ENCODE measurements at places on chromosomes 3 and 15.

DNA sequence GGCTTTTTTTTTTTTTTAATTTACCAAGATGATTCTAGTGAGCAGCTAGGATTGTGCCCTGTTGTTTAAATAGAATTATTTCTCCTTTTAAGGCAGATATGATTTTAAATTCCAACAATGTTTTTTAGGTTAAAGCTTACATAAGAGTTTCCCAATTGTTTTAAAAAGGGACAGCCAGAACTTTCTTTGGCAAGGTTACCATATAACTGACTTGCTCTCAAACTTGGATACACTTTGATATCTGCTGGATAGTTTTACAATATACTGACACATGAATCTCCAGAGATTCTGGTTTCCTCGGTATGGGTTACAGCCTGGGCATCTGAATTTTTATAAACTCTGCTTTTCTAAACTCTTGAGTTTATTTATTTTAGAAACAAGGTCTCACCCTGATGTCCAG lies 134.3 kb upstream of the GADL1 start:
- DNase-seq, result no peak

- no peak for DNase-seq
Observed at GRCh38 chr3:14716591-14716990, 41.6 kb downstream of the C3orf20 start.

DNA sequence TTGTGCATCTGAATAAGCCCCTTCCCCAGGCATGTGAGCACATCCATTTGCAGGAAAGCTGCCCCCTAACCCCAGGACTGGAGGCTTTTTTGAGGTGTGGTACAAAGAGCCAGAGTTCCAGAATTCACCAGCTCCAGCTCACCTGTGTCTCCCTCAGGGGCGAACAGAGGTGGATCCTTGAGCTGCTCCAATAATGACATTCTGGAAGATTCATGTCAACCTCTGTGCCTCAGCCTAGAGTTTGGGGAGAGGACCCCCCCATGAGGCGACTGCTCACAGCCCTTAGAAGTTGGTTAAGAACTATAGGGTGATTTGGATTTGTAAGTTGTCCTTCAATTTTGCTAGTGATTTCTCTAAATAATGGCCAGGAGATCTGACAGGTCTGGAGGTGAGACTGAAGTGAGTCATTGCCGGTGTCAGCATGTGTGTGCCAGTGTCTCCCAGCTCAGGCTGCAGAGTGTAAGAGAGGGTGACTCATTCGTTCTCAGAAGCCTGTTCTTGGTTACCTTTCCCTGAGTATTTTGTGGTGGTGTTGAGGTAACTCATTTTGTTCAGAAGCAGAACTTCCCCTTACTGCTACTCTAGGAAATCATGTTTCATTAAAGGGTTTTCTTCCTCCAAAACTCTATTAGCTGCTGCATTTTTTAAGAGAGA lies 136.9 kb upstream of the TOPAZ1 start:
- no peak for DNase-seq

GRCh38 chr3:4821338-4821737 lies 157.9 kb upstream of the BHLHE40 start:
- DNase-seq, result no peak

- no peak for DNase-seq
Observed at GRCh38 chr3:170765419-170766078, 104.4 kb downstream of the RPL22L1 start.

DNA sequence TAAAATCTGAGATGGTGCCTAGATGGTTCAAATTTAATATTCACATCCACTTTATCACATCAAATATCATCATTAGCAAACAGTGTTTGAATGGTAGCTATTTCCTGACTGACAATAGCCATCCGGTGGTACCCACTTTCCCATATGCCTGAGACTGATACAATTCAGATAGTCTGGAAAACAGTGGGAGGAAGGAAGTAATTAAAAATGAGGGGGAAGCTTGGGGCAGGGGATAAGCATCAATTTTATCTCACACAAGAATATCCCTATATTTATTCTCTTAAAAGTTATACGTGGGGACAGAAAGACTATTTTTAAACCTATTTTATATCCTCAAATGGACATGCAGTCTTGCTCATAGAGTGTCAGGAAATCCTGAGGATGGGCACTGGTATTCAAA lies 122.5 kb upstream of the GAP43 start:
- DNase-seq, result no peak

GRCh38 chr15:53840681-53841080 lies 81.2 kb upstream of the WDR72 start:
- DNase-seq, result no peak

- peak; percentile 12 for DNase-seq
Observed at GRCh38 chr3:82386647-82387046, 625.2 kb upstream of the GBE1 start.

DNA sequence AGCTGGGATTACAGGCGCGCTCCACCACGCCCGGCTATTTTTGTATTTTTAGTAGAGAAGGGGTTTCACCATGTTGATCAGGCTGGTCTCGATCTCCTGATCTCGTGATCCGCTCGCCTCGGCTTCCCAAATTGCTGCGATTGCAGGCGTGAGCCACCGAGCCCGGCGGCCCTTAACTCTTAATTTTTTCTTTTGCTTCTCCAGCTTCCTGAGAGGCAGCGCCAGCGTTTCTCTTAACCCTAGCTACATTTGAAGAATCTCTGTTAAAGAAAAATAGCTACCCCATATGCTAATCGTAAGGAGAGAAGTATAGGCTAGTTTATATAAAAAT lies 465 bp upstream of the GK5 start:
- no peak for DNase-seq

GRCh38 chr3:128949158-128949557 lies 44.7 kb downstream of the CFAP92 start:
- no peak for DNase-seq

GRCh38 chr3:42476225-42477125 lies 26.0 kb upstream of the VIPR1 start:
- peak; percentile 26 for DNase-seq

DNA sequence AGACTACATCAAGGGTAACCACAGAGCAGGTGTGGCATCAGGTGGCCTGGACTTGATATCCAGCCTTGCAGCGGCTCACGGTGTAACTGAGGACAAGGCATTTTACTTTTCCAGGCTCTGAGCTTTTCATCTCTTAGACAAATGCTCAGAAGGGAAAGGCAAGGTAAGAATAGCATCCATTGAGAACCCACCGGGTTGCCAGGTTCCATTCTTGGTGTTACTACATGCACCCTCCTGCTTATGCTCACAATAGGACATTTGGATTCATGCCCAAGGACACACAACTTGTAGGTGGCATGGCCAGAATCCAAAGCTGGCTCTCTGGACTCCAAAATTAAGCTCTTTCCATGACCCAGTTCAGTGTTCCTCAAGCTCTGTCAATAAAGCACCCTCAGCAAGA lies 85.5 kb downstream of the CCNL1 start:
- DNase-seq, result no peak

DNA sequence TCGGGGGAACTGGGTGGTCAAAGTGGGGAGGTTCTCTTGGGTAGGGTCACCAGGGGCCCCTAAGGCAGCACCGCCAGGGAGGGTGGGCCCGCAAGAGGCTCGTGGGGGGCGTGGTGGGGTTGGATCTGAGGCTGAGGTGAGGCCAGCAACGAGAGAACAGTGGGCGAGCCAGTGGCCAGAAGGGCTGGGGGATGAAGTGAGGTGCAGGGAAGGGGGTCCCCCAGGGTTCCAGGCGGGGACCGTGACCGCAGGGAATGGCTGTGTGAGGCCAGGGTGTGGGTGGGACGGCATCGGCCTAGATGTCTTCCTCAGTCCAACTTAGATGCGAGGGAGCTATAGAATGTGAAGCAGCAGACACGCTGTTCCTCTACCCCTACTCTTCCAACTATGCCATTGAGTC lies 78.2 kb downstream of the SNRK start:
- DNase-seq, result no peak

DNA sequence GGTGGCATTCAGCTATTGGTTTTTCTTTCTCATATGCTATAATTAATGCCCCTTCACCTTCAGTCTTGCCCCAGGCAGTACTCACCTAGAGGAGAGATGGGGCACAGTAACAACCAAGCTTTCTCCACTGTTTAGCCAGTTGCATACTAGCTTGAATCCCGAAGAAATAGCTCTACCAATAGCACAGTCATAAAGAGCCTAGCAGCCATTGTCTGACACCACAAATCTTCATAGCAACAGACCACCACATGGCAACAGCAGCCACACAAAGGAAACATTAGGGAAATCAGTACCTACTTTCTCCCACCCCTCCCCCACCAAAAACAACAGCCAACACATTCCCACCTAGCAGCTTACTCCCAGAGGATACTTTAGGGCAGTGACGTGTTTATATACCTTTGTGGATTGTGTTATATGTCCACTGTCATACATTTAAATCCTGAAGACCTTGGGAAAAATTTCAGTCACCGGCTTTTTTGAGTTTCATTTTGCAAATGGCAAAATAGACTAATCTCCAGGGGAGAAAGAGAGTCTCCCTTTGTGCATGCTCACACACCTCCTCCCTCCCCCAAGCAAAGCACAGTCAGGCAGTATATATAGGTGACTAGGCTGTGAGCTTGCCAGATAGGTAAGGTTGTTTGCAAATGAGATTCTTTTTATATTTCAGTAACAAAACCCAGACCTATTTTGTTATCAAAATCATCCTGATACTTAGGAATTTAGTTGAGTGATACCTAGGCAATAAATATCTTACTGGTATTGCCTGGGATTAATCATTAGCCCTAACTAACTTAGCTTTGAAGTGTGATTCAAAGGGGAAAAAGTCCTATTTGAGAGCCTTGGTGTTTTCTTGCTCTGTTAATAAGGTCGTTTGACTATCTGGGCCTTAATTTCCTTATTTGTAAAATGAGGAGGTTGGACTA lies 140.6 kb downstream of the RBPMS2 start:
- no peak for DNase-seq

DNA sequence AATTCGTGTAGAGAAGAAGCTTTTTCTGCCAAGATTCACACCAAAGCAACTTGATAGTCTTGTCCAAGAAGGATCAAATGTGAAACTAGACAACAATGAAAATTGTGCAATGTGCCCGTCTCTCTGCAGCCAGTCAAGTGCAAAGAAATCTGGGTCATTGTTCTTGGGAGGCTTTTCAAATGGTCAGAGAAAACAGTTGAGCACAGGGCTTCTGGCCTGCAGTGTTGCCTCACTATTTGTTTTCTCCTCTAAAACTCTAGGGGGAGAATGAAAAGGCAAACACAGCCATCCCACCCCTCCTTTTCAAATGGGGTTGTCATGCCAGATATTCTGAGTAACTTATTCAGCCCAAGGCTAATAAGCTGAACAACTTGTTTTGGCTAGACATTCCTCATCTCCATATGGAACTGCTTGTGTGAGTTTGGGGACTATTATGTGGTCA lies 417.6 kb upstream of the CDIN1 start:
- DNase-seq, result no peak

DNA sequence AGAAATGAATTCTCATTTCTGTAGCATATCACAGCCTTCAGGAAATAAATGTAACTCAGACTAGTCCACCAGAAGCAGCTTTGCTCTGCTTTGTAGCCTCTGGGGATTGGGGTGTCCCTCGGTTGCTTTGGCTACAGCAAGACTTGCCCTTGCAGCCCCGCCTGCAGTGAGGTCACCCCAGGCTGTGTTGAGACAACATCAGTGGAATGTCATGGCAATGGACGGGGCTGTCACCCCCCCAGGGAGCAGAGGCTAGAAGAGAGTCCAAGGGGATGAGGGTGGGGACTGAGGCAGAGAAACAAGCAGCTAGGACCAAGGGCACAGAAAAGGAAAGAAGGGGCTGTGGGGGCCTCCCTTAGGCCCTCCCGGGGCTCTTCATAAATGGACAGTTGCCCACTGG lies 854 bp downstream of the CLEC3B start:
- DNase-seq, result no peak

- DNase-seq, result no peak
Observed at GRCh38 chr15:74423431-74424257, 10.1 kb downstream of the SEMA7A start.

- DNase-seq, result no peak
Observed at GRCh38 chr3:14631687-14632441, 19.7 kb upstream of the CCDC174 start.

- DNase-seq, result peak; percentile 98
Observed at GRCh38 chr3:51718547-51719409, 11.9 kb downstream of the GRM2 start.

All from NCI-H524 (cell line).